ENCODE measurements at places on chromosomes 2 and 18.

GRCh38 chr18:27845897-27846296, 331.0 kb downstream of the CDH2 start:
- no peak for DNase-seq

DNA sequence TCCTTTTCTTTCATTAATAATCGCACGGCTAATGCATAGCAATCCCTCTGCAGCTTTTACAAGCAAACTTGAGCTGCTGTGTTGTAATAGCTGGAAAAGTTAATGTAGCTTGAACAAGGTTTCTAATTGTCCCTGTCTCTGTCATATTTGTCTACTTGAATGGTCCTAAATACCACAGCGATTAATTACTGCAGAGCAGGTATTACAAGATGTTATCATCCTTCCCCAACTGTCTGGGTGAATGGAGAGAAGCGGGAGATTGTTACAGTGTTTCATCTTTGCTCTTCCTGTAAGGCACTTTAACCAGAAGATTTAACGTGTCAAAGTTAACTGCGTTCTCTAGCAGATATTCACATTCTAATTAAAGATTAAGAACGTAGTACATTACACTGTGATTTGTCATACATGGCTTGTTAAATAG, 422.2 kb upstream of the POU3F3 start:
- DNase-seq, result no peak

DNA sequence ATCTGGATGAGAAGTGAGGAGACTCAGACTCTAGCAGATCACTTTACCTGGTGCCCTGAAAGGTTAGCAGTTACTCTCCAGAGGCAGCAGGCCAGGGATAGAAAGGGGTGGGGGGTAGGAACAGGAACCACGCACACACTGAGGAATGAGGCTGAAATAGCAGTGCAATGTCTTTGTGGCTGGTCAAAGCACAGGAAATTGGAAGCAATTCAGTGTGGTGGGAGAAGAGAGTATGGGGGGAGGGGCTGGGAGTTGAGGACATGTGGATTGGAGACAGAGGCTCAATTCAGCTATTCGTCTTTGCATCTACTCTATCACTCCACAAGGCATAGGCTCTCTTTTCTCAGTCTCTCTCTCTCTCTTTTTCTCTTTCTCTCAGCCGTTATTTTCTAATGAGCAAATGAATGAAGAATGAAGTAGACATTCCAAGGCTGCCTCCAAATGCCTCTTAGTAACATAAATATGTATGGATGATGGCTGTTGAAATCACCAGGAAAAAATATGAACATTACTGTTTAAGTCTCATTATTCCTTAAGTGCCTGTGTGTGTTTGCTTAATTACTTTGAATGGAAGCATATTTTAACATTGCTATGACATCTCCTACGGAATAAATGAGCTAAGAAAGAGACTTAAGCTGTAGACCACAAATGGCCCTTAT, 979.4 kb downstream of the TSN start:
- no peak for DNase-seq

DNA sequence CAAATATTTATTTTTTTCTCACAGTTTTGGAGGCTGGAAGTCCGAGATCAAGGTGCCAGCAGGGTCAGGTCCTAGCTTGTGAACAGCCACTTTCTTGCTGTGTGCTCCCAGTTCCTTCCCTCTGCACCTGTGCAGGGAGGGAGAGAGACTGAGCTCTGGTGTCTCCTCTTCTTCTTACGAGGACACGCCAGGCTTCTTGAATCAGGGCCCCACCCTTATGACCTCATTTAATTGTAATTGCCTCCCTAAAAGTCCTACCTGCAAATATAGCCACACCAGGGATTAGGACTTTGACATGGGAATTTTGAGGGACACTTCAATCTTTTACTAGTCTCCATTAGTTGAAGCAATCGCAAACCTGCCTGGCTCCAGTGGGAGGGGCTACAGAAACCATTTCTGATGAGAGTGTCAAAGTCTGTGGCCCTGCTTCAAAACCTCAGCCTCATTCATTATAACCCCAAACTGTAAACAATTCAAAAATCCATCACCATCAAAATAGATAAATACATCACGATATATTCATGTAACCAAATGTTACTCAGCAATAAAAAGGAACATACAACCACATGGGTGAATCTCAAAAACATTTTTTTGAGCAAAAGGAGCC, 18.2 kb upstream of the SEH1L start:
- DNase-seq, result no peak

DNA sequence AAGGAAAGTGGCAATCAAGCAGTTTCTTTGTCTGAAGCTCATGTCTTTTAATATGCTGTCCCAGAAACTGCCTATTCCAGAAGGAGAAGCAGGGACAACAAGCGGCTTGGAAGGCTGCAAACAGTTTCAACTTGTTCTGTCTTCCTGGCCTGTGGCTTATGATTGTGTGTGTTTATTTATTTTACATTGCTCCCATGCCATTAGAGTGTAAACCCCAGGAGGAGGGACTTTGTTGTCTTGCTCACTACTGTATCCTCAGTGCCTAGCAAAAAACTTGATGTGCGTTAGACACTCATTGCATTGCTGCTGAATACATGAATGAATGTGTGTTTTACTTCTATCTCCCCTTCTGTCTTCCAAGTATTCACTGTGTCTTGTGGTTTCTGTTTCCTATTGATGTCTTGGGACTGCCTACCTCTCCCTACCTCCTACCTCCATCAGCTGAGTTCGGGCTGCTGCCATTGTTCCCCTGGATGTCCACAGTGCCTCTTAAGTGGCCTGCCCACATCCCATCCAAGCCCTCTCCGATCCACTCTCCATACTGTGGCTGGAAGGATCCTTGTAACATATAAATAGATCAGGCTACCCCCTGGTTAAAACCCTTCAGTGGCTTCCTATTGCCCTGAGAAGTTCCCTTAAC, 261.4 kb downstream of the DYSF start:
- no peak for DNase-seq

GRCh38 chr2:203002054-203002821, 12.4 kb upstream of the NBEAL1 start:
- DNase-seq, result no peak

DNA sequence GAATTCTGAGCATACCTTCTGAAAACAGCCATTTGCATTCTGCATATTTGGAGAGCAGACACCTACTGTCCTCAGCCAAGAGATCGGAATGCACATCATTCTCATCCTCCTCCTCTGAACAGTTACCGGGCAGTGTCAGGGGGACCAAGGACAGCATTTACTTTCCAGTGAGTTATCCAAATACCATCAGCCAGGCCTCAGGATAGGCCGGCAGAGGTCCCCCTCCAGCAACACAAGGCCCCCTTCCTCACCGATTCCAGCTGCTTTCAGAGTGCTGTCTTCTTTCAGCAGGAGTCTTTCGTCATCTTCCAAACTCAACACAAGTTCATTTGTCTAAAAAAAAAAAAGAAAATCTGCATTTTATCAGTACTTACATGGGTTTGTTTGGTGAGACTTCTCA, 55.3 kb downstream of the C2orf76 start:
- no peak for DNase-seq

GRCh38 chr18:38948436-38948835, 1382.8 kb upstream of the CELF4 start:
- DNase-seq, result no peak

- DNase-seq, result no peak
These were observed 906.0 kb upstream of the NXPH2 start for GRCh38 chr2:139686205-139686604.

DNA sequence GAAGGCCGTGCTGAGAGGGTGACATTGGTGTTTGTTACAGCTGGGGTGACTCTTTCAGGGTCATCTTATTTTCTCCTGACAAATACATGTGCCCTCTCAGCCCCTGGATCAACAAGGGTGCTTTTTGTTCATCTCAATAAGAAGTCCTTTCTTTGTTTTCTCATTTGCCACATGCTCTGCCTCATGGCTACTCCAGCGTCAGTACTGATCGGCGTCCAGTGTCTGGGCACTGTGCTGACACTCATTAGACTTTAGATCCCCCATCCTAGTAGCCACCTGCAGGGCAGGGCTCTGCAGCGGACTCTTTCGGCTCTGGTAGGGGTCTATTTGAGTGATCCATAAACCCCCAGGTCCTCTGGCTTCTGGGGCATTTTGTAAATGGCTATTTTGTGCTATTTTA, 38.4 kb downstream of the NPPC start:
- DNase-seq, result no peak

DNA sequence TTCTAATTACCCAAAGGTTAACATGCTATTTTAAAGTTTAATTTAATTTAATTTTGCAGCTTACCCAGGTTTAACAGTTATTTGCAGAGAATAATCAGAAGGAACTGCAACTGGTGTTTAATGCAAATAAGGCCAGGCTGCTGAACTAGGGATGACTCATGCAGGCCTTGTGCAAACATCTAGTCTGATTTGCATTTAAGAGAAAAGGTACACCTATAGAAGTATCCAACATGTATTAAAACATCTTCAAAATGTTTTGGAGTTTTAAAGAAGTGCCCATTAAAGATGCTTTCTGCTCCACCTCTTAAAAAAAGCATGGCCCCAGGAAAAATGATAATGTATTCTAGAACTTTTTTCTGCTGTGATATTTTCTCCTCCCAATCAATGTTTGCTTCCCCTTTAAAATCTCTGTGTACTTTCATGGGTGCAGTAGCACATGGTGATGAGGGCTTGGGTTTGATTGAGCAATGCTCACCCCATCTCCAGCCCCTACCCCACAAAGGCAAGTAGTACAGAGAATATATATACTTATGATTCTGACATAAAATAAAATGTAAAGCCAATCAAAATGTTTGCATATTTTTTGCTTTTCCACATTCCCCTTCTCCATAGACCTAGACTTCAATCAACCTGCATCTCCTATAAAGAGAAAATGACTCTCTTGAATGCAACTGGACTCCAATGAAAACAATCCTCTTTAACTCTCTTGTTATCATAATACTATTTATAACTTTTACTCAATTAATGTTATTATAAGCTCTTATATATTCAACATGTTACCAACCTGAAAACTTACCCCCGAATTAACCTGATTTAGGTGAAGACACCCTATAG, 54.1 kb downstream of the ATP8B1 start:
- DNase-seq, result peak; percentile 15
